ENCODE measurements at places on chromosomes 3 and 15.
A peak's percentile ranks its signal among the peaks of the same experiment; 100 is the strongest.

- no peak for DNase-seq
Observed at GRCh38 chr3:152261329-152261728, 7.4 kb upstream of the MBNL1 start.

DNA sequence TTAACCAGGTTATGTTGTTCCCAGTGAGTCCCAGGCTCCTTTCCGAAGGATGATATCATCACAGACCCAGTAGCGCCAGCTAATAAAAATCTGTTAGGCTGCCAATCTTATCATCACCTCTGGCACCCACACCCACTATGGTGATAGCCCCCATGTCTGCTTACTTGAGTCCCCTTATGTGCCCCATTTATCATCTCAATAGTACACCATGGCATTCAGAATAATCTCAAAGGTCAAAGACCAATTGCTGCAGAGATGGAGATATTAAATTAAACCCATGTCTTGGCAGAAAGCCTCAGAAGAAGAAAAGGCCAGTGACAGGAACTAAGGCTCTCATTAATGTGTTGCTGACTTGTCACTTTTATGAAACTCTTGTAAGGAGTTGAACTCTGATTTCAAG, 32.8 kb downstream of the CPNE4 start:
- no peak for DNase-seq

DNA sequence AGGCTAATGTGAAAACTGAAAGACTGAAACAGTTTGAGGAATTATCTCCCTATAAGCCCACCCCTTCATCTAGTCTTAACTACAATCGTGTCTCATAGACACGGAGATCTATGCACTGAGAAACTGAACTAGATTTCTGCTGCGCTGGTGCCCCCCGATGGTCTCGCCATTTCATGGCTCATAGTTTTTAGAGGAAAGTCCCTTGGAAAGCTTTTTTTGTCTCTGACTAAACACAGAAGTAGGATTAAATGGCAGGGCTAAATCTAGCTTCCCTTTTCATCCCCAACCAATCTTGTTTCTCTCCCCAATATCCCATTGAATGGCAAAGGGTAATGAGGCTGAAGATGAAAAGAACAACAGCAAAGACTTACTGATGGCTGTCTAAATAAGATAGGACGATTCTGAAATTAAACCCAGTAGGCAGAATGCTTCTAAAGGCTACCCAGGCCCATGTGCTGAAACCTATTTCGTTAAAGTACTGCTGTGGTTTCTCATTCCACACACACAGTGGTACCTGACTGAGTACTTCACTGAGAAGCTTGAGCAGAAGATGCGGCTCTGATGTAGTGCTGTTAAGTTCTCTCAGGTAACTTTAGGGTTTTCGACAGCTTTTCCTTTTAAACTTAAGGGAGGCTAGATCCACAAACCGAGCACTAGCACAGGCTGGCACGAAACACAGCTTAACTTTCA, 142.7 kb downstream of the GADL1 start:
- peak; percentile 10 for DNase-seq

GRCh38 chr3:125151442-125151817, 61.1 kb downstream of the SLC12A8 start:
- no peak for DNase-seq

GRCh38 chr3:98746882-98747281, 16.3 kb upstream of the ST3GAL6 start:
- DNase-seq: no peak

GRCh38 chr3:31925271-31925630, 55.8 kb downstream of the OSBPL10 start:
- no peak for DNase-seq

DNA sequence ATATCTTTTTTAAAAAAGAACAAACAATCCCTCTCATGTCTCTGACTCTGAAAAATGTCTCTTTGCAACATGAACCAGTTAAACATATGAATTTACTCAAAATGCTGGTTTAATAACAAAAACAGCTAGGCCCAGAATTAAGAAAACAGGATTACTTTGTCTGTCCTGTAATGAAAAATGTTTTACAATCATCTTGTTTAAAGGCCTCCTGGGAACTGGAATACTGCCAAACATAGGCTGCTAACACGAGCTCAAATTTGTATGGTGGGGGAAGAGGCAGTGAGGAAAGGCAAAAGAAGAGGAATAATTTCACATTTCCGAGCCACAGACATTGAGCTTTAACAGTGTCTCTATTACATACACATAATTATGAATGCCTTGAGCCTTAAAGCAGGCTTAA, 61.7 kb upstream of the PPIB start:
- DNase-seq: no peak

DNA sequence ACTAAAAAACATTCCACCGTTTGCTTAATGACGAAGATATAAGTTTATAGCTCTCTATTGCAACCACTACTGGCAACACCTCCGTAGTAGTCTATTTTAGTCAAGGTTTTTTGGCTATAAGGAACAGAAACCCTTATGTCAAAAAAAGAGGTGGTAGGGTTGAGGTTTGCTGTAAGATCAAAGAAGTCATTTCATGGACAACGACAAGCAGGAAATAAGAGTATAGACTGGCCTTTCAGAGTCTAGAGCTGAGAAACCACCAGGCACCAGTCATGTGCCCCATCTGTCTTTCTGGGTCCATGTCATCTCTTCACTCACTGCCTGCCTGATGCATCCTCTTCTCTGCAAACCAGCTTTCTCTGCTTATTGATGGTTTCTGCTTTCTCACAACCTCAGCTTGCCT, 42.7 kb downstream of the THBS1 start:
- no peak for DNase-seq

DNA sequence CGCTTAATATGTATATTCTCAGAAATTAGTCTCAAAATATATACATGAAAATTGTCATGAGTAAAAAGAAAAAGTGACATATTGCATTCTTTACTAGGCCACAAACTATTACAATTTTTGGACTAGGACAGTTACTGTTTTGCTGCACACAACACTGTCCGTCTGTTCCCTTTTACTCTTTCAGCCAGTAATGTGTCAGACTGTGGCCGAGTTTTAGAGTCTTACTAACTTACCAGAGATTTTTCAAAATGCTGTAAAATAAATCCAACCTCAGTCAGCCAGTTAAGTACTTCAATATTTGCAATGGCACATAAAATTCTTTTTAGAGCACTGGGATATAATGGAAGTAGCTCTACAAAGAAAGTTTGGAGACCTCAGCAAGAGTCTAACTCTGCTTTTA, 380.3 kb upstream of the IL12A start:
- DNase-seq: no peak

DNA sequence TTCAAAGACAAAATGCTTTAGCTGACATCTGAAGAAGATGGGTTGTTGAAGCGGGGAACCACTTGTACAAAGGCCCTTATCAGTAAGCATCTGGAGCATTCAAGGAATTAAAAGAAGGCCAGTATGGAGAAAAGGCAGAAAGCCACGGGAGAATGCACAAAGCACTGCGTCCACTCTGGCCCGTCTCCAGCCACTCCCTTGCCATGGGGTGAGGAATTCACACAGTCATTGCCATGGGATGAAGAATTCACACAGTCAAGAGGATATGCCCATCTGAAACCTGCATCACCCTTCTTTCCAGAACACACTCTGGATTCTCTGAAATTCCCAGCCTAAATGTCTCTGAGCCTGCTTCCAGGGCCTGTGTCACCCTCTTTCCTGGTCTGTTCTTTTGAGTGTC, 26.7 kb upstream of the STAG1 start:
- DNase-seq: no peak

DNA sequence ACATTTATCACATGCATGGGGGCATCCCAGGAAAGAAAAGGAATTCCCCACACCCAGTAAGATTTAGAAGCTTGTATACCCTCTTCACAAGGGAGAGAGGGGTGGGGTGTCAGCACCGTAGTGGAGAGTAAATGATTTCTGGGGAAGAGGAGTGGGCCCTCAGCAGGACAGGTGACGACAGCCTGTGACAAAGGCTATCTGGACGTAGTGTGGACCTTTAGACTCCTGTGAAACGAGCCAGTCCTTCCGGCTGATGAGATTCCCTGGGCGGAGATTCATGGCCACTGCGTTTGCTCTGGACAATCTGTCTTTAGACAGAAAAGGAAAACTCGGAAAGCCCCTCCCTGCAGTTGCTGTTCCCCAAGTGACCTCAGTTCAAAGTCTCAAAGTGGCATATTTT, 1.7 kb upstream of the FAM3D start:
- no peak for DNase-seq

DNA sequence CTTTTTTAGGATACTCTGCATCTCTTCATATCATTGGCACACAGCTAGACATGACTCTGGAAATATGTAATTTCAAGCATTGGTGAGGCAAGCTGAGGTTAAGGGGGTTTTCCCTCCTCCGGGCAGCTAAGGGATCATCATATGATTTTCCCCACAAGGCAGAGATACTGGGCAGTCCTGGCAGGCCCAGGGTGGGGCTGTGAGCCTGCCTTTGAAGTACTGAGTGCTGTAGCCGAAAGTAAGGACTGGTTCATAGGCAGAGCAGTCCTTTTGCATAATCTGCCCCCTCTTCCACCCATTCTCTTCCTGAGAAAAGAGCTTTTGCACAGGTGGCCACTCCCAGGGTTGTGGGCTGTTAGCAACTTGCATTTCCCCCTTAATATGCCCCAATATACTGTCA, 168.8 kb upstream of the MANF start:
- no peak for DNase-seq

GRCh38 chr3:87798567-87798947, 260.2 kb downstream of the CGGBP1 start:
- DNase-seq: no peak

DNA sequence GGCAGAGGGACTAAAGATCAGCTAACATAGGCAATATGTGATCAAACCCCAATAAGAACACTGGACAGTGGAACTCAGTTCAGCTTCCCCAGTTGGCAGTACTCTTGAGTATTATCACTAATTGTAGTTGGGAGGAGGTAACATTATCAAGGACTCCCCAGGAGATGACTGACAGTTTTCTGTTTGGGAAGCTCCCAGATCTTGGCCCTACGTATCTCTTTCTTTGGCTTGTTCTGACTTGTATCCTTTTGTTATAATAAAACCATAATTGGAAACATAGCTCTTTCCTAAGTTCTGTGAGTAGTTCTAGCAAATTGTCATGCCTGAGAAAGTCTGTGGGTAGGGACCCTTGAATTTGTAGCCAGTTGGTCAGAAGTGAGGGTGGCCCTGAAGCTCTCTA, 316.4 kb downstream of the ZNF621 start:
- DNase-seq: no peak

- no peak for DNase-seq
Observed at GRCh38 chr3:39279745-39280517, at the start of gene CX3CR1. Gene CX3CR1, minus strand, starts transcription at chr3:39280036. Its CDS starts 13,527 bp downstream, at chr3:39266509.

- DNase-seq: no peak
Observed at GRCh38 chr3:64176461-64176996, 48.7 kb downstream of the PRICKLE2 start.

- no peak for DNase-seq
Observed at GRCh38 chr3:70829092-70829491, 516.7 kb upstream of the MDFIC2 start.

GRCh38 chr3:50433954-50434353, 69.5 kb downstream of the CACNA2D2 start:
- no peak for DNase-seq

DNA sequence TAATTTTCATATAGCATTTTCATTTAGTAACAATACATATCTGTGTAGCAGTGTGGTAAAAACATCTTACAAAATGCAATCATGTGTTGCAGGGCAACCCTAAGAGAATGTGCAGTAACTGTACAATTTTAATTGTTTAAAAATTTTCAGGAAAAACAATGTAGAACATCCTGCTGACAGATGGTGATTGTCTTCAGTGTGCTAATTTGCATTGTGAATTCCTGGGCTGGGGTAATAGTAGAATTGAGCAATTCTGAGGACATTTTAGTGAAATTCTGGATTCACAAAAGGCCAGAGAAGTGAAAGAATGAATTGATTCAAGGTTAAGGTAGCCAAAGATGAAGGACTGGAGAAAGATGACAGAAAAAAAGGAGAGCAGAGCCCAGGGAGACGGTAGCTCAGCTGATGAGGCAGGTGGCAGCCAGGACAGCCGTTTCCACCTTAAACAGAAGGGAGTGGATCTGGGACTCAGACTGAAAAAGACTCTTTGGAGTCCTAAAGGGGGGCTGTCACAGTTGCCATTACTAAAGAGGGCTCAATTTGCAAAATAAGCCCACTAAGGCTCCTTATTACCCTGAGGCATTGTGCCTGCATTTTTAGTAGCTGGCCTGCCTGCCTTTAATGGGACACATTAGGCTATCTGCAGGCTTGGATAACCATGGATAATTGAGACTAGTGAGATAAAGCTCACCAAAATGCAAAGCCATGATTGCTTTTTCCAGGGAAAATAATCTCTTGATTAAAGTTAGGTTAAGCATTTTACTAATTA, 8.6 kb downstream of the MAP3K13 start:
- no peak for DNase-seq

GRCh38 chr3:25945836-25946235, 155.9 kb downstream of the OXSM start:
- DNase-seq: no peak

- DNase-seq: no peak
Observed at GRCh38 chr15:43987924-43988323, 161.1 kb downstream of the WDR76 start.

DNA sequence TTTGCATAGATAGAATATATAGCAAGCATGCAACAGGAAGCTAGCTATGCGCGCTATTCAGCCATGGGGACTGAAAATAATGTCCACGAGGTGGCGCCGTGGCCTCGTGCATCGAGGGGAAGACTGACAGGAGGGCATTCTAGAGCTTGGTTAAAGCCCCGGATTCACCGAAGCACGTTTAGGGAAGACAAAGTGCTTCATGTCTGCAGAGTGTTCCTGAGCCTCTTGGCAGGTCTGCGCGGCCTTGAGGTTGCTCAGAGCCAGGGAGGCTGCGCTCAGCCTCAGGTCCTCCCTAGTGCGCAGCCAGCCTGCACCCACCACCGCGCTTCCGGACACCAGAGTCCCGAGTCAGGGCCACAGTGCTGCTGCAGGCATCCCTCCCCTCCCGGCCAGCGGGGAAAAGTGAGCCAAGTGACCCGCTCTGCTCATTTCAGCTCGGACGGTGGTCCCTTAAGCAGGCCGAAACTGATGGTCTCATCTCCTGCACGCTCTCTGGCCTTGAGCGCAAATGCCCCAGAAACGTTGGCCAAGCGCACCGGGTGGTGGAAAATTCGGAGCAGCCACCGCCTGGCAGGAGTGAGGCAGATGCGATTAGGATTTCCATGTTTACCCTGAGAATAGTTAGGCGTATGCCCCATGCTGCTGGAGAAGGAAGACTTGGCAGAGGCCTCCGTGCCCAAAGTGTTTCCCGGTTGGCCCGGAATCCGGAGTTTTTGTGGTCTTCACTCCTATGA, 24.8 kb downstream of the GABRA5 start:
- DNase-seq: no peak

GRCh38 chr3:72441284-72441994, 406.8 kb downstream of the SHQ1 start:
- no peak for DNase-seq

DNA sequence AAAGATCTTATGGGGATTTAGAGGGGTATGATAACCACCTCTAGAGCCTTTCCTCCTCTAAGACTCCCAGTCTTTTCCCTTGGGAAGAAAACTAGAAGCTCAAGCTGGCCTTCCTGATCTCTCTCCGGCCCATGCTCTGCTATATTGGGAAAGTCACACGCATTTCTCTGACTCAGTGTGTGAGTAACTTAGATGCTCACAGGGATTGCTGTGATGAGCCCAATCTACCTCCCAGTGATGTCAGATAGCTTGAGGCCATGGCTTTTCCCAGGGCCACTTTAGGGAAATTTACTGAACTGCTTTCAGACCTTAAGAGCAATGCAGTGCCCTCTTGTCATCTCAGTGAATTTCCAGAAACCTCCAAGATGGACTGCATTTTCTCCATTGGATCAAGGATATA, 8.6 kb upstream of the ST8SIA2 start:
- no peak for DNase-seq

Measured in activated T-helper 1 cell treated with anti-CD3 and anti-CD28 coated beads, Interleukin-2, amount 50 U/mL, for 16 hours (primary cell).